Esophagus squamous epithelium (tissue), 5 donors: ENCODE measurements at places on chromosomes 1 and 21. TPM values are rescaled to one million over a fixed set of nuclear protein-coding genes. Genes with fewer than 3 reads are reported as not detected.

The GBP2 gene
- 55.2 TPM for total RNA-seq

The UTP25 gene
- 13.5 TPM for total RNA-seq

The POMGNT1 gene
- total RNA-seq, result 30.9 TPM

The S100A7 gene
- 246 TPM for total RNA-seq

DNA sequence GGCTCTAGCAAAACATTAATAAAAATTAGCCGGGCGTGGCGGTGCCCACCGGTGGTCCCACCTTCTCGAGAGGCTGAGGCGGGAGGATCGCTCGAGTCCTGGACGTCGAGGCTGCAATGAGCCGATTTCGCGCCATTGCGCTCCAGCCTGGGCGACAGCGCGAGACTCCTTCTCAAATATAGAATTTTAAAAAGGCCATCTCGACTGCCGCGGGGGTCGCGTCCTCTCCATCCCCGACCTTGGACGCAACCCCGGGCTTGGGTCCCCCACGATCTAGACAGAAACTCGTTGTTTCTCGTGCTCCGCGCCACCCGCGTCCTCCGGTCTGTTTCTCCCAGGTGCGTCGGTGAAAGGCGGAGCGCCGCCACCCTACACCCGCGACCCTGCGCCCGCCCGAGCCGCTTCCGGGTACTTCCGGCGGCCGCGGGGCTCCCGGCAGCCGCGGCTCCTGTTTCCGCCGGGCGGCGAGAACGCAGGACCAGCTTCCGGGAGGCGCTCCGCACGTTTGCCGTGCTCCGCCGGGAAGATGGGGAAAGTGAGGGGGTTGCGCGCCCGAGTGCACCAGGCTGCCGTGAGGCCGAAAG lies at the start of gene SLX9:
SLX9 (plus strand) TSS at position 498 of the 584 bp plus-strand sequence; CDS start at position 527, 29 bp downstream.
- H3K27me3 ChIP-seq, result no peaks in the 10 kb centered on the region
- no peaks in the 10 kb centered on the region for H3K36me3 ChIP-seq
- peak within 1 kb of the TSS; percentile 81 for H3K27ac ChIP-seq

GRCh38 chr1:101309334-101310311 lies 72.8 kb downstream of the S1PR1 start:
- H3K4me1 ChIP-seq, result peaks cover 6% of the 10 kb centered on the region
- H3K27ac ChIP-seq, result no peak overlapping the region
- no peaks in the 10 kb centered on the region for H3K36me3 ChIP-seq
- peak overlapping the region; percentile 42 for H3K4me3 ChIP-seq

- peaks cover 100% of the 10 kb centered on the region for H3K4me1 ChIP-seq
- no peak overlapping the region for H3K4me3 ChIP-seq
- H3K36me3 ChIP-seq, result peaks cover 2% of the 10 kb centered on the region
- peak overlapping the region; percentile 95 for H3K27ac ChIP-seq
- DNase-seq, result no peak
Measured at GRCh38 chr1:27576806-27577227, 27.1 kb downstream of the AHDC1 start.

- H3K27me3 ChIP-seq, result no peaks in the 10 kb centered on the region
- H3K4me3 ChIP-seq, result no peak overlapping the region
- H3K27ac ChIP-seq, result no peak overlapping the region
- DNase-seq, result no peak
- H3K36me3 ChIP-seq, result no peaks in the 10 kb centered on the region
Measured at GRCh38 chr1:57350610-57351009, 73.2 kb downstream of the DAB1 start.

GRCh38 chr1:51189421-51190073 lies 46.5 kb upstream of the RNF11 start:
- no peak overlapping the region for H3K27ac ChIP-seq
- H3K4me3 ChIP-seq, result no peak overlapping the region
- H3K36me3 ChIP-seq, result no peaks in the 10 kb centered on the region
- DNase-seq, result no peak

GRCh38 chr1:28917757-28918118 lies 3.4 kb downstream of the EPB41 start:
- H3K27me3 ChIP-seq, result no peaks in the 10 kb centered on the region
- no peak overlapping the region for H3K27ac ChIP-seq
- no peak for DNase-seq
- H3K4me3 ChIP-seq, result no peak overlapping the region

GRCh38 chr1:111192658-111193519 lies 7.6 kb downstream of the DENND2D start:
- H3K27ac ChIP-seq, result peak overlapping the region; percentile 81
- DNase-seq, result no peak
- peaks cover 79% of the 10 kb centered on the region for H3K4me1 ChIP-seq

DNA sequence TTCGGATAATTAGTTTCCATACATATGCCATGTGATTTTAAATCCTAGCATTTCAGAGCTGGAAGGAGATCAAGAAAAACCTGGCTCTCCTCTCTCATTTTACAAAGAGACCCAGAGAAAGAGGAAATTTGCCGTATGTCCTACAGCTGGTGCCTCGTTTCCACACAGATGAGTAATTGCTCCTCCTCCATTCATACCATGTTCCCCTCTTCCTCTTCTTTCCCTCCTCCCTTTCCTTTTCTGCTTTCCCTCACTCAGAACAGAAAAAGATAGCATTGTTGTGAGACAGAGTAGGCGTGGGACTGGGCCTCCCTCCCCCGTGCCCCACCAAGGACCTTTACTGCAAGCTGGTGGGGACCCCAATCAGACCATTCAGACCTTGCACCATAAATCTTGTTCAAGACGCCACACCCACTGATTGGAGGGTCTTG lies 13.7 kb upstream of the SLC44A3 start:
- no peak overlapping the region for H3K27ac ChIP-seq
- H3K4me3 ChIP-seq, result no peak overlapping the region
- peaks cover 10% of the 10 kb centered on the region for H3K4me1 ChIP-seq
- H3K36me3 ChIP-seq, result no peaks in the 10 kb centered on the region
- no peak for DNase-seq
